ENCODE measurements at places on chromosomes 6 and 20.

GRCh38 chr6:141848029-141848890, 284.5 kb upstream of the GJE1 start:
- DNase-seq: no peak

DNA sequence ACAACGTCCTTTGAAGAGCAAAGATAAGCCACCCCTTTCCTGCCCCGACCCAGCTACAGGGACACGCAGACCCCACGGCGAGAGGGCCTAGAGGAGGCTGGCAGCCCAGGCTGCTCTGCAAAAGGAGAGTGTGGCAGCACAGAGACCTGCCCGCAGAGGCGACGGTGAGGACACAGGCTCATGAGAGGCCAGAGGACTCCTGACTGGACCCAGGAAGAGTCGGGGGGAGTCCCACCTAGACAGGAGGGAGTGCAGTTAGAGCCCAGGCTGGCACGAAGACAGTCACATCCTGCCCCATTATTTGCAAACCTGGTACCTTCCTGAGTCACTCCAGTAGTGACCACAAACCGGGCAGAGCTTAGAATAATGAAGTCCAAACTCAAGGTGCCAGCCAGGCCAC, 227.7 kb upstream of the CDH4 start:
- no peak for DNase-seq

- peak; percentile 65 for DNase-seq
Measured at GRCh38 chr6:68880050-68880813, 245.2 kb downstream of the ADGRB3 start.

DNA sequence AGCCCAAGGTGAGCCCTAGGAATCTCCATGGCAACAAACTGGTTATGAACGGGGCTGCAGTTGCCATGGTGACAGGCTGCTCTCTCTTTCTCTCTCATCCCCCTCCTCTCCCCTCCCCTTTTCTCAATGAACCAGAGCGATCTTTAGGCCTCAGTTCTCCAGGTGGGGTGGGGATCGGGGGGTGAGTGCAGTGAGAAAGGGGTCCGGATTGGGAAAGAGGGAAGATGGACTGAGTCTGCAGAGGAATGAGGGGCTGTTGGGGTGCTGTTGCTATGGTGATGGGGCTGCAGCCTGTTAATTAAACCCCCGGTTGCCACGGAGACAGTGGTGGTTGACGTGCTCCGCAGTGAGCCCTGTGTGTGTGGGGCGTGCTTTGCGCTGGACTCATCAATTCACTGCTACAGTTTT, 3.6 kb upstream of the SLC12A5 start:
- DNase-seq: no peak

- peak; percentile 2 for DNase-seq
Measured at GRCh38 chr6:167485186-167485978, 160.5 kb downstream of the TTLL2 start.

DNA sequence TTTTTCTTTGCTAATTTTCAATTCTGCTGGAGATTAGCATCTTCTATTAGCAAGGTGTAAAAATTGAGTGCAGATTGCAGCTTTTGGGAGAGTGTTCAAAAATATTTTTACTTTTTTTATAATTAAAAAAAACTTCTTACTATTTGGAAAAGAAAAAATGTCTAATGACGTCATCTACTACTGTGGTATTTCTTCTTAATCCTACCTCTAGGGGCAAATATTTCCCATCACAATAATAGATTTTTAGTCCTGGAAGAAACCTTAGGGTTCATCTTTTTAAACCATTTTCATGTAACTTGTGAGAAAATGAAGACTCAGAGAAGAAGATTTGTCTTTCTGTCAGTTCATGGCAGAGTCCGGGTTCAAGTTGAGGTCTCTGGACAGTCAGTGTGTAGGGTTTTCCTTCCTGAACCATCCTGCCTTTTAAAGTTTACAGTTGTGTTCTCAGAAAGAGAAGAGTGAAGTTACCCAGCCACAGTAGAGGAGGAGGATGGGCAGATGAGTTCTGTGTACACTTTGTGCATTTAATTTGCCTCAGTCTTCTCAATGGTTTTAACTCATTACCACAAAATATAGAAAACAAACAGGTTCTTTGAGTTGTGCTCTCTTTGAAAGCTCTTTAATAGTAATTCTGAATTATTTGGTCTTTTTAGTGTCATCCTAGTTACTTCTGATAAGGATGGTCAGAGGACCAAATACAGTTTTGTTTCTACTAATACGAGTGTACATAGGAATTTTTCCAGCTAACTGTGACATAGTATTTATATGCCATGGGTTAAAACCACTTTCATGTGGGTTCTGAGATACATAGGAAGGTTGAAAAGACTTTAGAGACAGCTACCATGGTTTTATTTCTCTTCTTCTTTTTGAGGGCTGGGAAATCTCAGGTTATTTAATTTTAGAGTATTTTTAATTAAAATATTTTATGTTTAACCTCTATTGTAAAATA, 184.7 kb downstream of the CDKAL1 start:
- no peak for DNase-seq

DNA sequence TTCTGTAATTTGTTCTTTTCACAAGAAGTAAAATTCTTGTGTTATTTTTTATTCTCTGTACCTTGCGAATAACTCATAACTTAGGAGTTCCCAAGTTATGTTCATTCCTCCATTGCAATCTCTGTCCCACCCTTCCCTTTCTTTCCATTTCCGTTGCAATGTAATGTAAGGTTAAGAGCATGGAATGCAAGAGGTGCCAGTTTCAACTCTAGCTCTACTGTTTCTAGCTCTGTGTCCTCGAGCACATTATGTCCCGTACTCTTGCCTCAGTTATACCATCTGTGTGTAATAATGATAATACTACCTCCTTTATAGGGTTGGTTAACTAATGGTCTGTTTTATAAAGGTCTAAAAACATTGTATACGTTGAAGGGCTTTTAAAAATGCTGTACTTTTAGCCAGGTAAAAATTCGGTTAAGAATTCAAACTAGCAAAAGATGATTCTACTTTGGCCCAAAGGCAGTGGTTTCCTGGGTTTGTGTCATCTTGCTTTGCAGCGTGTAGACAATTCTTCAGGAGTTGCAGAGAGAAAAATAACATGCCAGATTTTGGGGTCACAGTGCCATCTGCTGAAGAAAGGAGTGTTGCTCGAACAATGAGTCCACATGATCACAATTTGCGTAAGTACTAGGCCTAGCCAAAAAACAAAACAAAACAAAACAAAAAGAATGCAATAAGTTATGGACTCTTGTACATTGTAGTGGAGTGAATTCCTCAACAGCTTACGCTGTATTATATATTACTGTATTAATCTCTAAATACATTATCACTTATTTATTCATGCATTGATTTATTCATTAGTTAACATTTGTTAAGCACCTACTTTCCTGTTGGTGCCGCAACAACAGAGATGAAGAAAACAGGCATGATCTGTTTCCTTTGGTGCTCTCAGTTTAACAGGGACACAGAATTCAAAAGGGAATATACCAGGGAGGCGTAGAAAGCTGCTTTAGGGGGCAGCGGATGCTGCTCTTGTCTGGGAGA, 10.0 kb upstream of the PFDN4 start:
- no peak for DNase-seq

DNA sequence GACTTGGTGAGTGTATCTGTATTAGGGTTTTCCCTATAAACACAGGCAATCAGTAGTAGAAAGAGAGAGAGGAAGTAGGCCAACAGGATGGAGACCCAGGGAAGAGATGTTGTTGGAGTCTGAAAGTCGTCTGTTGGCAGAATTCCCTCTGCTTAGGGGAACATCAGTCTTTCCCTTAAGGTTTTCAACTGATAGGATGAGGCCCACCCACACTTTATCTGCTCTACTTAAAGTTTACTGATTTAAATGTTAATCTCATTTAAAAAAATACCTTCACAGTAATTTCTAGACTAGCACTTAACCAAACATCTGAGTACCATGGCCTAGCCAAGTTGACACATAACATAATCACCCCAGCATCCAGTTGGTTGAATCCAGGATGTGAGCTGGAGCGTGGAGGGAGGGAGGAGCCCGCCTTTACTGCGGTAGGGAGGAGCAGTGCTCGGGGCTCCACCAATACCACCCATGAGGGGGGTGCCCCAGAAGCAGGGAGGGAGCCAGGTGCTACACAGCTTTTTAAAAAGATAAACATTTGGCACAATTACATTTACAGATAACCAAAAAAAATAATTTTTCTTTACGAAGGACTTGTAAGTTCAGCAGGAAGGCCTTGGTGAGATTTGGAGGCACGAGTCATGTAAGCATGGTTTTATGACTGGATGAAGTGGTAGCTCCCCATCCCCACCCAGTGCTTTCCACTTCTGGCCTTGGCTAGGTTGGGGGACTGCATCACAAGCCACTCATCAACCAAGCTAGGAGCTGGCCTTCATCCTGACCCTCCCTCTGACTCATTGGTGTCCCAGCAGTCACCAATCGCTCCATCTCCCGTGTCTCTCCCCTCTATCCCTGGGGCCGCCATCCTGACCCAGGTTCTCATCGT, 18.4 kb upstream of the SNX9 start:
- DNase-seq: no peak

DNA sequence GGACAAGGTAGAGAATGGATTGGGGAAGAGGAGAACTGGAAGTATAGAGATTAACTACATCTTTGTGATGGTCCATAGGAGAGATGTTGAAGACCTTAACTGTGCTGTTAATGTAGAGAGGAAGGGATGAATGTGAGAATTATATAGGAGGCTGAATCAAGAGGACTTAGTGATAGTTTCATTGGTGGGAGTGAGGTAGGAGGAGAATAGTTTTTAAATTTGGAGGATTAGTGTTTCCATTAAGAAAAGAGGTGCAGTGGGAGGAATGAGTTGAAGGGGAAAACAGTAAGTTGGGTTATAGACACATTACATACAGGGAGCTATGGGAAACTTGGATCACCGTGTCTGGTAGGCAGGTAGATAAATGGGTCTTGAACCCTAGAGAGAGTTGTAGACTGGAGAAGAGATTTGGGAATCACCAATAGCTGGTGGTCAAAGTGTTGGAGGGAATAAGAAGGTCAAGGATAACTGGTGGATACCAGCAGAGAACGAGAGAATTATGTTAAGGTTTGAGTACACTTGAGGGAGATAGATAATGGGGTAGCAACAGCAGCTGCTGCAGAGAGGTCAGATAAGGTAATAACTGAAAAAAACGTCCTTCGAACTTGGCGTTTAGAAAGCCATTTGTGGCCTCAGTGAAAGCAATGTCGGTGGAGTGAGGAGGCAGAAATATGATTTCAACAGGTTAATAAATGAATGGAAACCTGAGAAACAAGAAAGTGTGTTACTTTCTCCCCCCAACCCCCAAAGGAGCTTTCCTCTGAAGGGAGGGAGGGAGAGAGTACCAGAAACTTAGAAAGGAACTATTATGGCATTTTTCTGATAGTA, 3.1 kb downstream of the C6orf89 start:
- DNase-seq: peak; percentile 59

- DNase-seq: no peak
Measured at GRCh38 chr20:13913131-13913530, 77.3 kb downstream of the SEL1L2 start.

- DNase-seq: no peak
Measured at GRCh38 chr6:15255481-15255880, 9.6 kb downstream of the JARID2 start.

- no peak for DNase-seq
Measured at GRCh38 chr6:154406301-154406700, 49.7 kb upstream of the IPCEF1 start.

Measured in DMS 273 treated with DMSO at 0.1 percent for 48 hours (cell line).